ENCODE measurements at places on chromosomes 6 and 20.

DNA sequence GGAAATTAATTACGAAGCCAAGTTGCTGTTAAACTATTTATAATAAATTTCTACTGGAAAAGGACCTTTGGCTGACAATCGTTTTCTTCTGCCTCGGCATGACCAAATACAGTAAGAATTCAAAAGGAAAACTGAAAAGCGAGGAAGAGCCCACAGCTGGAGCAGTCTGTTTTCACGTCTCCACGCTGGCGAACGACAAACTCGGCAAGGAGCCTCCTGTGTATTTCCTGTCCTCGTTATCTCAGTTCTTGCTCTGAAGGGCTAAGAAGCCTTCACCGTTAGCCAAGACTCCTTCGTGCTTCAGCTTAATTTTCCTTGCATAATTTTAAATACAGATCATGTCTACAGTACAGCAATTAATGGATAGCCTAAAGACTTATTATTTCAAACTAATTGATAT, 214.3 kb upstream of the PLCB4 start:
- DNase-seq: no peak

DNA sequence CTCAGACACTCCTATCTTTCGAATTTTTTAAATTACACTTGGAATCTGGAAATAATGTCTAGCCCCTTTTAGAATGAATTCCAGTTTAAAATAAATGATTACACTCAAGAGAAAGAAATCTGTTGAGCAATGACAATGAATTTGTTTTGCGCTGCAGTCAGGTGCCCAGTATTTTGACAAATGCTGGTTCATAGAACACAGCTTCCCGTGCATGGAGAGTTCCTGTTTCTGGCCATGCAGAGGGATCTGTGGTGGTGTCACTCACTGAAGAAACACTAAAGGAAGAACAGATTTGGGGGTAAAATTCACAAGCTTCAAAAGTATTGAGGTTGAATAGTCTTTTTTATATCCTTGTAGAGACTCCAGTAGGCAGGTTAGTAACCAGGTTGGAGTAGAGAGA, 113.4 kb upstream of the CEP85L start:
- no peak for DNase-seq

- no peak for DNase-seq
These were observed 54.4 kb upstream of the RBM24 start for GRCh38 chr6:17226786-17227233.

- no peak for DNase-seq
These were observed 34.0 kb upstream of the INSM1 start for GRCh38 chr20:20333866-20334265.

Data from CMK (cell line).